ENCODE measurements at places on chromosomes 13 and 19.

- no peak for DNase-seq
Observed at GRCh38 chr13:61036715-61037114, 378.9 kb downstream of the PCDH20 start.

DNA sequence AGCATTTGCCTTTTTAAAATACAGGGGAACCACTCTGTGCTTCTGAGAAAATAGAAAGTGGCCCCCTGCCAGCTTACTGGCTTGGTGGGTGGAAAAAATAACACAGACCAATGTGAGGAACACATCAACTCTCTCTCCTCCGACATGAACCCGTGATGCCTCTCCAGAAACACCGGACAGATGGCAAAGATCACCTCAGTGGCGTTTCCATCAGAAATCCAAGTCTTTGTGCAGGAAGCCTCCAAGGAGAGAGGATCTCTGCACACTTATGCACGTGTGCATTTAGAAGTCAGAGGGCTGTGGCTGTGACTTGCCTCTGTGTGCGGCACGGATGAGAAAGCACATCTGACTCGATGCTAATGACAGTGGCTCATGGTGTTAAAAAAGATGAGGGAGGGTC lies 112.3 kb upstream of the KLF12 start:
- no peak for DNase-seq

- no peak for DNase-seq
Observed at GRCh38 chr13:33548069-33548468, 262.5 kb upstream of the STARD13 start.

DNA sequence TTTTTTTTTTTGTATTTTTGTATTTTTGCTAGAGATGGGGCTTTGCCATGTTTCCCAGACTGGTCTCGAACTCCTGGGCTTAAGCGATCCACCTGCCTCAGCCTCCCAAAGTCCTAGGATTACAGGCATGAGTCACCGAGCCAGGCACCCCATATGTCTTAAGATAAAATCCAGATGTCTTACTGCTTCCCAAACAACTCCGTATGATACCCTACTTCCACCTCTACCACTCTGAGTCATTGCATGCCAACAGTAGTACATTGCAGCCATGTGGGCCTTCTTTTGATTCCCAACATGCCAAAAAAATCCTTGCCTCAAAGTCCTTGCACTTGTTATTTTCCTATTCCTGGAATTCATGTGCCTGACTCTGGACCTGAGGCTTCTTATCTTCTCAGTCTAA lies 799.2 kb downstream of the GPC5 start:
- no peak for DNase-seq

DNA sequence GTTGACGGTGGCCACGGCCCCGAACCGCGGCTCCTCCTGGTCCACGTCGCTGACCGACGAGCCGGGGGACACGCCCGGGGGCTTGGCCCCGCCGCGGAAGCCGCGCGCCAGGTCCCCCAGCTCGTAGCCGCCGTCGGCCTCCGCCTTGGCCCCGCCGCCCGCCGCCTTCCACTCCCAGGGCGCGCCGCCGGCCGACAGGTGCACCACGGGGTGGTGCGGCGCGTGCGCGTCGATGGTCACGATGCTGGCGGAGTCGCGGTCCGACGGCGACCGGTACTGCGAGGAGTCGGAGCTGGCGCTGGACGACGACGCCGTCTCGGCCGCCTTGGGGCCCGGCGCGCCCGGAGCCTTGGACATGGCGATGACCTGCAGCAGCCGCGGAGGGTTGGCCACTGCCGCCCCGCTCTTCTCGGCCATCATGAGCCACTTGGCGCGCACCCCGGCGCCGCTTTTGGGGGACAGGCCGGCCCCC lies 9.0 kb downstream of the PLPPR3 start:
- no peak for DNase-seq

- DNase-seq = no peak
Observed at GRCh38 chr19:11154683-11155047, 917 bp downstream of the SPC24 start.

GRCh38 chr13:41827507-41828213 lies 133.2 kb downstream of the VWA8 start:
- DNase-seq = no peak

- no peak for DNase-seq
Observed at GRCh38 chr13:45385907-45386553, 32.1 kb downstream of the SLC25A30 start.

- DNase-seq = no peak
Observed at GRCh38 chr13:98265692-98266551, 88.9 kb upstream of the RNF113B start.

GRCh38 chr13:20221772-20222171 lies 10.3 kb downstream of the GJB6 start:
- DNase-seq = no peak

DNA sequence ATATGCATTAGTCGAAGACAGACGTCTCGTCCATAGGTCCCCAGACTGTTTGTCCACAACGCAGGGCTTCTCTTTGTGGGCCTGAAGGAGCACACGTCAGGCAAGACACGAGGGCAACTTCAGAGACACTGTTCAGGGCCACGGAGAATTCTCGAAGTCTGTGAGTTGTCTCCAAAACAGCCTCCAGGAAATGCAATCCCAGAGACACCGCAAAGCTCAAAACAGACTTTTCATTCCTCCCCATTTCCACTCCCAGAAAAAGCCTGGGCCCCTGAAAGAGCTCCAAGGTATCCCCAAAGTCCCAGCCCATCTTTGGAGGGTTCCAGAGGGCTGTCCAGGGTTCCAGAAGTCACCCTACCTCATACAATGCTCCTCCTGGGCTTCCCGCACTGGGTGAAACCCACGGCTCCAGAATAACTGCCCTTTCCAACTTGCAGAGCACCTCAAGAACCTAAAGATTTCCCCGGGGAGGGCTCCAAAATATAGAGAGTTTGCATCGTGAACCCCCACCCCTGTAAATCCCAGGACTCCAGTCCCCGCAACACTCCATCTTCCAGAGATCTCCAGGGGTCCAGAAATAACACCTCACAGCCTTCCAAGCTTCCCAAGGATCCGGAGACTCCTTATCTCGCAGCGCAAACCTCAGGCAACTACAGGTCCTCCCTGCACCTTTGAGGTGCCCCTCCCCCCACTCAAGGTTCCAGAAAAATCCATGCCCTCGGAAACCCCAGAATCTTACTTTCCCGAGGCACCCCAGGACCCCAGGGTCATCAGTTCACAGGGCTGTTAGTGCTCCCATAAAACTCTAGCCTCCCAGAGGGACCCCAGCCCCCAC lies 687 bp upstream of the FTL start:
- no peak for DNase-seq

- DNase-seq = no peak
Observed at GRCh38 chr13:33728271-33729037, 89.5 kb upstream of the RFC3 start.

- peak; percentile 40 for DNase-seq
Observed at GRCh38 chr19:55536951-55537740, at the start of gene SBK2. SBK2 (minus strand) TSS chr19:55537133; CDS start chr19:55536294, 839 bp downstream.

GRCh38 chr13:71090990-71091389 lies 776.0 kb downstream of the DACH1 start:
- peak; percentile 88 for DNase-seq

DNA sequence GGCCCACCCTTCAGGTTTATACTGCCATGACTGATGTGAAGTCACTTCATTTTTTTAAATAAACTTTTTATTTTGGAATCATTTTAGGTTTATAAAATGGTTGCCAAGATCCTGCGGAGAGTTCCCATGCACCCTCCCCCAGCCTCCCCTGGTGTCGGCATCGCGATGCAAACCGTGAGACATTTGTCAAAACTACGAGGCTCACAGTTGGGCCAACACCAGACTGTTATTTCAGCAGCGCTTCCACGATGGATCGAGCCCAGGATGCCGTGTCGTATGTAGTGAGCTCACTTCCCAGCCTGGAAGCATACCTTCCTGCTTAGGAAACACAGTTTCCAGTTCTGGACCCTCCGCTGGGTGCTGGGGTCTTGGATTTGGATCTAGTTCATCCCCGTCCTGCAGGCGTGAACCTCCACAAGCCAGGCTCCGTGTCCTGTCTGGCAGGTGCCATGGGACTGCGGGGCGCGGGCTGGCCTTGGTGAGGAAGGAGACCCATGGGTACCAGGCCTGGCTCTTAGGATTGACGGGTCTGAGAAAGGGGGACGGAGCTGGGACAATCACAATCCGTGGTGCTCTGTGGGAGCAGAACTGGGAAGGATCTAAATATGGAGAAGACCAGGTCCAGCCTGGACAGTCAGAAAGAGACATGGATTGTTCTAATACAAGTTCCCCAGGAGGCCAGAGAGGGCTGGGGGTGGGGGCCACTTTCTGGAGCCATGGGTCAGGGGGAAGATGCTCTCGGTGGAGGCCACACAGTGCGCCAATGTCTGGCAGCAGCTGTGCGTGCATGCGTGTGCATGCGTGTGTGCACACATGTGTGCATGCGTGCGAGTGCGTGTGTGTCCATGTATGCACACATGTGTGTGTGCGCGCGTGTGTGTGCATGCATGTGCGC lies 2.4 kb upstream of the SBK2 start:
- DNase-seq = no peak

- no peak for DNase-seq
Observed at GRCh38 chr13:24899601-24900000, 135.6 kb downstream of the RNF17 start.

GRCh38 chr13:47846886-47847285 lies 154.2 kb downstream of the SUCLA2 start:
- no peak for DNase-seq

DNA sequence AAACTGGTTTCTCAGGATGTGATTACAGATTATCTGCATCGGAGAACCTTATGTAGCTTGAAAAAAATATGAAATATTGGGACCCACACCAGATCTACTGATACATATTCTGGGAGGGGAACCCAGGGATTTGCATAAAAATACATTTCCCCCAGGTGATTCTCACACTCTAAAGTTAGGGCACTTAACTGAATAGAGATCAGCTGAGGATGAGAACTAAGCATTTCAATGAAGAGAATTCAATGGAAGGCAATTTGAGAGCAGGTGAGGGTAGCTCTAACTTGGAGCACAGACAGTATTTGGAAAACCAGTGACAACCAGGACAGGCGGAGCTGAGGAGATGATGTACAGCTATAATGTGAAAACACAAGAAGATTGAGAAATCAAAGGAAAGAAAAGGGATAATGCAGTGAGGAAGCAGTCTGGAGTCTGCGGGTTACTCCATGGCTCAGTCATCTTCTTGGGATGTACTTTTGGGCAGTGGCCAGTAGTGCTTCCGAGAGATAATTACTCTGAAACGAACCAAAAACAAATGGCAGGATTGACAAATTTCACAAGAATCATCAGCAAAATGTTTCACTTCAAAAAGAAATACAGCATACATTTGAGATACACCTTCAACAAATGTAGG lies 6.1 kb upstream of the OXGR1 start:
- no peak for DNase-seq

- no peak for DNase-seq
Observed at GRCh38 chr13:65959305-65959704, 1270.8 kb downstream of the PCDH9 start.

GRCh38 chr19:58388175-58388526 lies 1.1 kb downstream of the RPS5 start:
- no peak for DNase-seq

DNA sequence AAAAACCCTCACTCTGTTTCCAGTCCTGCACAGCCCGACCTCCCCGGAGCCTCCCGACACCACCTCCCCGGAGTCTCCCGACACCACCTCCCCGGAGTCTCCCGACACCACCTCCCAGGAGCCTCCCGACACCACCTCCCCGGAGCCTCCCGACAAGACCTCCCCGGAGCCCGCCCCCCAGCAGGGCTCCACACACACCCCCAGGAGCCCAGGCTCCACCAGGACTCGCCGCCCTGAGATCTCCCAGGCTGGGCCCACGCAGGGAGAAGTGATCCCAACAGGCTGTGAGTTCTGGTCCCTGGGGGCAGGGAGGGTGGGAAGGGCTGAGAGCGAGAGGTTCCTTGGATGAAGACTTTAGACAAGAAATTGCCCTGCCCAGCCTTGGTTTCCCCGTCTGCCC lies 5.4 kb downstream of the MADCAM1 start:
- no peak for DNase-seq

GRCh38 chr13:106010836-106011235 lies 524.6 kb downstream of the EFNB2 start:
- DNase-seq = no peak

- DNase-seq = no peak
Observed at GRCh38 chr19:1361601-1362386, 21.9 kb upstream of the NDUFS7 start.

GRCh38 chr13:20713751-20714150 lies 10.3 kb downstream of the IL17D start:
- DNase-seq = no peak

DNA sequence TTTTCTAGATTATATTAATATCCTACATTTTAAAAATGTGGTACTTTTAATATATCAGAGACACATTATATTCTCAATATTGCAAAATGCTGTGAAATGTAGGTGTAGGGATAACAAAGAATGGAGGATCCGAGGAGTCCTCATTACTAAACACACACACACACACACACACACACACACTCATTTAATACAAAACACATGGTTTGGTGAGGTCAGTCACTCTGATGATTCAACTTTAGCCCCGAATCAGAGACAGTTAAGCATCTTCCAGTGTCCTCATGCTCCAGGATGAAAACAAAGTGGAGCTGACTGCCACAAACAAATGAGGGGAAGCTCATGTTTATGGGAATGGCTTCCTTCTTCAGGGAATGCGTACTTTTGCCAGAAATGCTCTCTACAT lies 147.5 kb downstream of the CYSLTR2 start:
- DNase-seq = no peak

- no peak for DNase-seq
Observed at GRCh38 chr19:33826521-33826920, 29.9 kb downstream of the KCTD15 start.

DNA sequence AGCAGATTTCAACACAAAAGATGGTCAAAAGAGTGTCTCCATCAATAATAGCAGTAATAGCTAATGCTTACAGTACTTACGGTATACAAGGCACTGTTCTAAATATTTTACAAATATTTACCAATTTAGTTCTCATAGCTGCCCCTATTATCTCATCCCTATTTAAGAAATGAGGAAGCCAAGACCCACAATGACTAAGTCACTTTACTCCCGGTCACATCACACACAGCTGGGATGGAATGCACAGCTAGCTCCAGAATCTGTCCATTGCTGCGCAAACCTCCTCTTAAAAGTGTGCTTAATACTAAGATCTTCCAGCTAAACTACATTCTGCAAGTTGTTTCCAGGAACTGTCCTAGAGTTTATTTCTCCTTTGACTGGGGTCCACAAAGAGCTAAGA lies 63.4 kb downstream of the RAP2A start:
- no peak for DNase-seq
